ENCODE measurements at places on chromosomes 3 and 15.
A peak's percentile ranks its signal among the peaks of the same experiment; 100 is the strongest.

- no peaks in the 10 kb centered on the region for H3K27me3 ChIP-seq
- H3K36me3 ChIP-seq, result no peaks in the 10 kb centered on the region
- no peak overlapping the region for H3K4me3 ChIP-seq
- no peak for DNase-seq
- no peak overlapping the region for H3K27ac ChIP-seq
These were observed 21.6 kb upstream of the MOBP start for GRCh38 chr3:39445927-39446326.

DNA sequence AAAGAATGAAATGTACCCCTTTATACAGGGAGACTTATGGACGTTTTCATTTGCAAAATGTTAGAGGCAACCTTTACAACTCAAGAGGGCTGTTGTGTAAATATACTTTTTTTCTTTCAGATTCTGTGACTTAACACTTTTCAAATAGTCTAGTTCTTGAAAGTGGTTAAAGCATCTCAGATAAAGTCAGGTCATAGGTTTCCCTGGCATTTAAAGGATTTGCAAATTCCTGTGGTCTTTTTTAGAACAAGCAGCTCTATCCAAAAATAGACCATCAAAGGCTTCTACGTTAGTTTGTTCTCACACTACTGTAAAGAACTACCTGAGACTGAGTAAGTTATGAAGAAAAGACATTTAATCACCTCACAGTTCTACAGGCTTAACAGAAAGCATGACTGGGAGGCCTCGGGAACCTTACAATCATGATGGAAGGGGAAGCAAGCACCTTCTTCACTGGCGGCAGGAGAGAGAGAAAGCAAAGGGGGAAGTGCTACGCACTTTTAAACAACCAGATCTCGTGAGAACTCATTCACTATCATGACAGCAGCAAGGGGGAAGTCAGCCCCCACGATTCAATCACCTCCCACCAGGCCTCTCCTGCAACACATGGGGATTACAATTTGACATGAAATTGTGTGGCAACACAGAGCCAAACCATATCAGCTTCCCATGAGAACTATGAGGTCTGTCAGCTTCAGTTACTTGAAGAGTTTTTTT is 23.3 kb upstream of the GABRR3 start:
- no peaks in the 10 kb centered on the region for H3K36me3 ChIP-seq
- no peak overlapping the region for H3K27ac ChIP-seq
- no peaks in the 10 kb centered on the region for H3K4me1 ChIP-seq
- no peak overlapping the region for H3K4me3 ChIP-seq
- DNase-seq, result no peak
- H3K27me3 ChIP-seq, result no peaks in the 10 kb centered on the region

DNA sequence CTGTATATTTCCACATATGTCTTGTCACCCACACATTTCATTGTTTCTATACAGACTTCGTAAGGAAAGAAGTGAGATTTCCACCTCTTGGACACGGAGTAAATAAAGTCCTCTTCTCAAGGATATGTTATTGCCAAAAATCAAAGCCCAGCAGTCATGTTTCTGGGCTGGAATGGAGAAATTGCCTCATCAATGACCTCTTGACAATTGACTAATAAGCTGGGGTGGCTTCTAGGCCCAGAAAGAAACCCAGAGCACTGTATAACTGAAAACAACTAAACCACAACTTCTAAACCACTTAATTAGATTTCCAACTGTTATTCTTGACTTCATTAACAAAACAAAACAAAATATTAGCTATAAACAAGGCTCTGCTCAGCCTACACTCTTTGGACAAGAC is 56.4 kb upstream of the SLC24A5 start:
- H3K27me3 ChIP-seq, result no peaks in the 10 kb centered on the region
- peaks cover 10% of the 10 kb centered on the region for H3K4me1 ChIP-seq
- no peak overlapping the region for H3K4me3 ChIP-seq

- H3K4me3 ChIP-seq, result no peak overlapping the region
- no peaks in the 10 kb centered on the region for H3K27me3 ChIP-seq
- H3K36me3 ChIP-seq, result no peaks in the 10 kb centered on the region
- DNase-seq, result no peak
These were observed 78.2 kb downstream of the CYP19A1 start for GRCh38 chr15:51260202-51260601.

GRCh38 chr15:90209591-90209990 is 8.5 kb downstream of the SEMA4B start:
- H3K27ac ChIP-seq, result no peak overlapping the region
- H3K4me3 ChIP-seq, result no peak overlapping the region
- no peaks in the 10 kb centered on the region for H3K4me1 ChIP-seq
- H3K36me3 ChIP-seq, result no peaks in the 10 kb centered on the region
- no peaks in the 10 kb centered on the region for H3K27me3 ChIP-seq

DNA sequence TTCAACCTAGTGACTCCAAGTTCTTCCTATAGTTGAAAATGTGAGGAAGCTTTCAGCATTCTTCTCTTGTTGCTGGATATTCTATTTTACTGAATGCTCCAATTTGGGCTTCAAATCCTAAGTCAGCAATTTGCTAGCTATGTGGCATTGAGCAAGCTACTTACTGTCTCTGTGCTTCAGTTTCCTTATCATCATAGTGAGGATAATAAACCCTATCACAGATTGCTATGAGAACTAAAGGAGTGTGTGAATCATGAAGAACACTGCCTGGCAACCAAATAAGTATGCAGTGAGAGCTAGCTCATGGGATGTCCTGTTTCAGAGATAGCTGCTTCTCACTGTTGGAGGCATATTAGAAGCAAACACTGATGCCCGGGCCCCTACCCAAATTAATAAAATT is 163.8 kb upstream of the CDIN1 start:
- DNase-seq, result no peak
- H3K27me3 ChIP-seq, result no peaks in the 10 kb centered on the region
- no peaks in the 10 kb centered on the region for H3K4me1 ChIP-seq
- H3K4me3 ChIP-seq, result no peak overlapping the region

DNA sequence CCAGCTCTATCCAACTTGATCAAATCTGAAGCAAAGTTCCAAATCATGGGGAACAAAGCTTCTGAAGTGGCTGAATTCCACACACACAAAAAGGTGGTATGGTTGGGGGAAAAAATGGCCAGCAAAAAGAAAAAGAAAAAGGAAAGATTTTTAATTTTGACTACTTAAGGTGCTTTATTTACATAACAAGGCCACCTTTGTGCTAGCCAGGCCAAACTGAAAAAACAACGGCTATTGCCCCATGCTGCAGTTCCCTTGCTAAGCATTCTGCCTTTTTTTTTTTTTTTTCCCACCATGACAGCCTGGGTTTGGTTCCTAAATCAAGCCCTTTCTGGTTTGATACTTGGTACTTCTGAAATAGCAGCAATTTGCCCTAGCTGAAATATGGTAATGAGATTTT is 66.5 kb upstream of the DAZL start:
- no peaks in the 10 kb centered on the region for H3K4me1 ChIP-seq
- DNase-seq, result no peak
- H3K36me3 ChIP-seq, result no peaks in the 10 kb centered on the region
- no peaks in the 10 kb centered on the region for H3K27me3 ChIP-seq
- H3K4me3 ChIP-seq, result no peak overlapping the region
- H3K27ac ChIP-seq, result no peak overlapping the region

GRCh38 chr3:49647741-49648140 is 26.4 kb upstream of the APEH start:
- no peaks in the 10 kb centered on the region for H3K36me3 ChIP-seq
- no peaks in the 10 kb centered on the region for H3K4me1 ChIP-seq
- H3K4me3 ChIP-seq, result peak overlapping the region; percentile 5
- no peak overlapping the region for H3K27ac ChIP-seq

GRCh38 chr3:42717306-42717705 is 14.7 kb upstream of the HHATL start:
- H3K4me3 ChIP-seq, result no peak overlapping the region
- no peaks in the 10 kb centered on the region for H3K27me3 ChIP-seq
- no peaks in the 10 kb centered on the region for H3K36me3 ChIP-seq
- no peak for DNase-seq
- no peaks in the 10 kb centered on the region for H3K4me1 ChIP-seq
- no peak overlapping the region for H3K27ac ChIP-seq

- DNase-seq, result peak; percentile 56
- H3K4me1 ChIP-seq, result peaks cover 10% of the 10 kb centered on the region
- no peak overlapping the region for H3K4me3 ChIP-seq
- no peak overlapping the region for H3K27ac ChIP-seq
- H3K36me3 ChIP-seq, result no peaks in the 10 kb centered on the region
These were observed 1.3 kb upstream of the MON1A start for GRCh38 chr3:49930922-49931321.

GRCh38 chr15:66623801-66624453 is 58.1 kb upstream of the LCTL start:
- H3K4me3 ChIP-seq, result no peak overlapping the region
- H3K4me1 ChIP-seq, result peaks cover 18% of the 10 kb centered on the region
- no peaks in the 10 kb centered on the region for H3K36me3 ChIP-seq
- H3K27ac ChIP-seq, result no peak overlapping the region
- no peak for DNase-seq
- peaks cover 2% of the 10 kb centered on the region for H3K27me3 ChIP-seq

DNA sequence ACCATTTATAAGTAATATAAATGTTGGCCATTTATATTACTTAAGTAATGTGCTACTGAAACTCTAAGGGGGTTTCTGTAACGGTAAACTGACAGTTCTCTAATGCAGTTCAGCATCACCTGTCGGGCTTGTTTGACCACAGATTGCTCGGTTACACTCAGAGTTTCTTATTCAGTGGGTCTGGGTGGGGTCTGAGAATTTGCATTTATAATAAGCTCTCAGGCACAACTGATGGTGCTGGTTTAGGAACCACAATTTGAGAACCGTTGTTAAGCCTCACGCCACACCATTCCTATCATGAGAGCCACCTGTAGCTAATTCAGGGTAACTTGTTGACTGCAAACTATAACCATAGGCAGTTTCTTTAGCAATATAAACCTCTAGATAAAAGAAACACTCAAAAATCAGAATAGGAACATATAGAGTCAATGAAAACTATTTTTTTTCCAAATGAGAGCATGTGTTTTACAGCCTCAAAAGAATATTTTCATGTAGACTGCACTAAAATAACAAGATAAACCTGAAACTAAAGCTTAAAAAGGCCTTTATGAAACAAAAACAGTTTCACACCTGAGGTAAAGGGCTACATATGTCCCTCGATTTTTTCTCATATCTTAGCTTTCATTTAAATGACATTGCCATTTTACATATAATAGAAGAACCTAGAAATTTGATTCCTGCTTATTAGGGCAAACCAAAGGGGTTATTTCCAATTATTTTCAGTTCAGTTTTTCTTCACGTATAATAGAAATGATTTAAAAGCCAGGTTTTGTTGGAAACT is 604.8 kb downstream of the UNC13C start:
- H3K4me1 ChIP-seq, result no peaks in the 10 kb centered on the region
- no peak overlapping the region for H3K27ac ChIP-seq
- no peak for DNase-seq
- no peak overlapping the region for H3K4me3 ChIP-seq
- no peaks in the 10 kb centered on the region for H3K27me3 ChIP-seq

GRCh38 chr3:130527426-130527825 is 10.4 kb downstream of the COL6A6 start:
- H3K27ac ChIP-seq, result no peak overlapping the region
- no peak for DNase-seq
- H3K4me1 ChIP-seq, result no peaks in the 10 kb centered on the region
- H3K4me3 ChIP-seq, result no peak overlapping the region
- H3K27me3 ChIP-seq, result no peaks in the 10 kb centered on the region

DNA sequence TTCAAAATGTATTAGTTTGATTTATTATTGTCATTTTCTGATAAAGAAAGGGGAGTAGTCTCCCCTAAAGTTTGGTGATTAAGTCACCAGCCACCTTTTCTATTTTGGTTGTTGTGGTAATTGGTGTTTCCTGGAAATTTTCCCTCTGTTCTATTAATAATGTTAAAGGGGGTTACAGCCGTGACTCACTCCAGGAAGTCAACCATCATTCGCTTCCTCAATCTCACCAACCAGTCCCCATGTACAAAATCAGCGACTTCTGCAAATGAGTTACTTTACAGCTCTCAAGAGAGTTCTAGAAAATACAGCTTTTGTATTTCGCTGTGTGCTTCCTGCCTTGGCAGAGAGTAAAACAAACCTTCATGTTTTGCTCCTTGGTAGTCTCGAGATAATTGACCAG is 285.1 kb downstream of the LPP start:
- H3K27me3 ChIP-seq, result no peaks in the 10 kb centered on the region
- no peak overlapping the region for H3K27ac ChIP-seq
- H3K4me3 ChIP-seq, result no peak overlapping the region
- H3K36me3 ChIP-seq, result no peaks in the 10 kb centered on the region
- H3K4me1 ChIP-seq, result peaks cover 4% of the 10 kb centered on the region

GRCh38 chr3:53661480-53661879 is 167.1 kb downstream of the CACNA1D start:
- no peaks in the 10 kb centered on the region for H3K27me3 ChIP-seq
- no peak overlapping the region for H3K27ac ChIP-seq
- H3K36me3 ChIP-seq, result no peaks in the 10 kb centered on the region
- no peak for DNase-seq

DNA sequence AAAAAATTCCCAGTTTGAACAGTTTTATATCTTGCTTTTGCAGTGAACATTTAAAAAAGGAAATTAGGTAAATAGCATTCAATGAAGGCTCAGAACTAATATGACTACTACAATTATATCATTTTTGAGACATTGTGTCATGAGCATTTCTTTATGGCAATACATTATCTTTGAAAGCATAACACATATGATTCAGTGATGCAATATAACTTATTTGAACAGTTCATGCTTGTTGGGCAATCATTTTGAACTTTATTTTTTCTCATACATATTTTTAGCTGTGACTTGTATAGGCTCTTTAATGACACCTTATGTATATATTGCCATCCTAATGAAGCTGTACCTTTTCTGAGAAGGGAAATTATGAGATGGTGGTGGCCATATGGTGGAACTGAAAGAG is 828.6 kb upstream of the NR2F2 start:
- no peak overlapping the region for H3K27ac ChIP-seq
- no peak for DNase-seq
- no peaks in the 10 kb centered on the region for H3K36me3 ChIP-seq
- no peak overlapping the region for H3K4me3 ChIP-seq

DNA sequence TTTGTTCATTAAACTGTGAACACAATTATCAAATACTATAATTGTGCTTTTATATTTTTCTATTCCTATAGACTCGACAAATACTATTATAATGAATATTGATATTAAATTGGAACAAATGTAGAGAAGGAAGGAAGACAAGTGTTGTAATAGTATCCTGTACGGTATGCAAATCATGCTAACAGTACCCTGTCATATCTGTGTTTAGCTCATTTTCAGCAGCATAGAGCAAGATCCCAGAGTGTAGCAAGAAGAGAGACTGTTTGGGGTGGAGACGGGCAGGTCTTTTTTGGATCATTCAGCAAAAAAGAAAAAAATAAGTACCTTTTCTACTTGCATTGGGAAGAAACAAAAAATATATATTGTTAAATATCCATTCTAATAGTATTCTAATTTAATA is 224.1 kb downstream of the TPRG1 start:
- H3K36me3 ChIP-seq, result no peaks in the 10 kb centered on the region
- no peak for DNase-seq
- no peaks in the 10 kb centered on the region for H3K4me1 ChIP-seq
- no peaks in the 10 kb centered on the region for H3K27me3 ChIP-seq
- no peak overlapping the region for H3K27ac ChIP-seq

- H3K27me3 ChIP-seq, result no peaks in the 10 kb centered on the region
- H3K4me1 ChIP-seq, result no peaks in the 10 kb centered on the region
- H3K4me3 ChIP-seq, result no peak overlapping the region
- no peak for DNase-seq
- no peak overlapping the region for H3K27ac ChIP-seq
These were observed 100.8 kb downstream of the DTWD1 start for GRCh38 chr15:49721621-49722020.

Data from neuronal stem cell (in vitro differentiated cells).